Right lobe of liver (tissue), 6 donors: ENCODE measurements at places on chromosomes 2 and 18. TPM values are rescaled to one million over a fixed set of nuclear protein-coding genes. Genes with fewer than 3 reads are reported as not detected.

DNA sequence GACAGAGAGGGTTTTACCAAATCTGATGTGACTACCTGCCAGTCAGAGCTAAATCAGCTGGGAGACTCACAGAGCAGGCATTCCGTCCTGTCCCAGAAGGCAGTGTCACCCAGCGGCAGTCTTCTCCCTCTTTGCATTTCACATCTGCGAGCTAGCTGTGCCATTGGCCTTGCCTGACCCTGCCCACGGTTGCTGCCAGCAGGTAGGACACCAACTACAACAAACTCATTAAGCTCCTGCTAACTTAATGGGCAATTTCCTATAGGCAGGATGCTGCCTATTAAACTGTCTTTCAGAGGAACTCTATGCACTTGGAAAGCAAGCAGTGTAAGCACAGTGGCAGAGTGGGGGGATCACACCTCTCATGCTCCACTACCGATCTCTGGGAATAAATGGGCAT, 116.4 kb upstream of the CAPN13 start:
- no peak for DNase-seq

DNA sequence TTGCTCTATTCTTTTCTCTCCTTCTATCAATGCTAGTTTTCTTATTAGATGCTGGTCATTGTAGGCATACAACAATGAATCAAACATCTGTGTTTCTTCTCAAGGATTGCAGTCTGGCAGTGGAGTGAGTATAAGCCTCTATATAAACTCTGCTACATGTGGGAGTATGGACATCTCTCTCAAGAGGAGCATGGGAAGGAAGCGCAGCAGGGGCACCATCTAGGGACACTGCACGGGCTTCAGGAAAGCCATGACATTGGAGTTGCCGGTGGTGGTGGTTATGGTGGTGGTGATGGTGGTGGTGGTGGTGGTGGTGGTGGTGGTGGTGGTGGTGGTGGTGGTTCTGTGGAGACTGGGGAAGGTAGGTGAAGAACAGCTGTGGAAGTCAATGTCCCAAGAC, 462.6 kb downstream of the RNF144A start:
- no peak for DNase-seq

DNA sequence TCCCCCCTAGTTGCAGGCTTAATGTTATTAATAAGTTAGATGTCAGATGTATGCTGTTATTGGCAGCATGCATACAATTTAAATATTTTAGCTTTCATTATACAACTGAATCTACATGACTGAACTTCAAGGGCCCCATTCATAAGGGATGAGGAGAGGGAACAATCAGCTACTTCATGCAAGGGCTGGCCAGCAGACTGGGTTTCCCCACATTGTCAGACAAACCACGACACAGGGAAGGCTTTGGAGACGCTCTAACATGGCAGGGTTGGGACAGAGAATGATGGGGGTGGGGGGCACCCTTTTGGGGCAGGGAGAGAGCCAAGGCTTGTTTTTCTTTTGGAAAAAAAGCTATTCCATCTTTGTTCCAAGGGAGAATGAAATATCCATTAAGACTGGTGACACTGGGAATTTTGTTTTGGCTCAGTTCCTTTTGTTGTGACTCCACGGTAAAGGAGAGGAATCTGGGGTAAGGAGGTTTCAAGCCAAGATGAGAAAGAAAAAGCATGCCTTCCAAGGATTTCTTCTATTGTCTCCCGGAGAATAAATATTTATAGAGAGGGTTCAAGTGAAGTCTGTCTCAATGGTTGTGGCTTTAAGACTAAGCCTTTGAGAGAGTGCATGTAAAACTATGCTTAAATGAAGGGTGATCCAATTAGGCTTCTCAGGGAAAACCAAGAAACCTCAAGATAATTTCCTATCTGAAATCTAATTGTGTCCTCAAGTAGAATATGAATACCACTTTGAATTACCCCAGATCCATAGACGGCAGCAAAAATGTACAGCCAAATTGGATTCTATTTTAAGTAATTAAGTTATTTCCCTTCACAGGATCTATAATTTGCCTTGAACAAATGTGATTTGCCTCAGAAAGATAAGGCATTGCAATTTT, 5.4 kb downstream of the CXCR4 start:
- DNase-seq: no peak

GRCh38 chr2:164032995-164033394, 297.2 kb upstream of the FIGN start:
- no peak for DNase-seq

- no peak for DNase-seq
Observed at GRCh38 chr2:118549503-118549902, 297.9 kb downstream of the EN1 start.

Gene TGFBRAP1
- total RNA-seq: 5.9 TPM

DNA sequence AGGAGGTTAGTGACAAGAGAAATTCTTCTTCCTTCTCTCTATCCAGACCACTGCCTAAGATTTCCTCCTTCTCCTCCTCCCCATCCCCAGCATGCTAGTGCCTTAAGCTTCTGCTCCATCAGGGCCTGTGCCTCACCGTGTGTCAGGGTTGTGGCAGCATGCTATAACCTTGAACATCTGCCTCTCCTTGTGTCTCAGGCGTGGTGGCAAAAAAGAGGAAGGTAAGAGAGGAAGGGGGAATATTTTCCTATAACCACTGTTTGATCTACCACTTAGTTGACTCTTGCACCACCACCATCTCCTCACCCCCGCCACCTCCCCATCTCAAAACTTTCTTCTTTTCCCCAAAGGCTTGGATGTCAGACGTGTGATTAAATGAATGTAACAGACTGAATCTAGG, 38.3 kb upstream of the PEX13 start:
- no peak for DNase-seq

DNA sequence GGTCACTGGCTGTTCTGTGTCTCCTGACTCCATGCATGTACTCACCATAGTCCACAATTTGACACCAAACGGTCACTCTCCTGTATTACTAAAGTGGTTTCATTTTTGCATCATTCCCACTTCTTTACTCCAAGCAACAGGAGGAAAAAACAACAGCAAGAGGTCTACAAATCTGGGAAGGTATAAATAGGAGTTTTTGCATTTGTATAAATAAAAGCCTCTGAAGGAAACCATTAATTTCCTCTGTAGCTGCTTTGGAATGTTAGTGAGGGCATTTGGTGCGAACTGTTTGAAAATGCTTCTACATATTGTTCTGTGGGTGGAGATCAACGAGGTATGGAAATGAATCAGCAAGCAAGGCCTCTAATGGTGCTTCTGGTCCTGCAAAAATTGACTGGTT, 148.5 kb upstream of the DLX2 start:
- DNase-seq: no peak

- DNase-seq: no peak
Observed at GRCh38 chr2:173831312-173832229, 133.6 kb downstream of the SP3 start.

DNA sequence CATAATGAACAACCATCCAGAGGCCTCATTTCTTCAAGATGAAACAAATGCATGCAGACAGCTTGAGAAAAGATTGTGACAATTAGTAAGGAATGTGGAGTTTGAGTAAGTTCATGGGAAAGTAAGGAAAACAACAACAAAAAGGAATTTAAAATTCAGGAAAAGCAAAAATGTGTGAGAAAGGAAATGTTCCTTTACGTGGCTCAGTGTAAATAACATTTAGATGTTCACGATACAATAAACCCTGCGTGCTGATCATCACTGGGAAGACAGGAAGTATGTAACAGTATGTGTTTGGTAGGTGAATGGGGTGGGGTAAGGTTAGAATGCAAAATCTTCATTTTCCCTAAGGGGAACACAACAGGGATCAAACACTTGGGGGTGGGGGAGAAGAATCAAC, 72.7 kb downstream of the TRIP12 start:
- no peak for DNase-seq

Gene UGT1A5
- total RNA-seq: 1.5 TPM

Gene SCYGR4
- total RNA-seq: not detected

Gene HES6
- 3.5 TPM for total RNA-seq

- no peak for DNase-seq
Observed at GRCh38 chr2:233481368-233482142, 85.0 kb downstream of the USP40 start.

DNA sequence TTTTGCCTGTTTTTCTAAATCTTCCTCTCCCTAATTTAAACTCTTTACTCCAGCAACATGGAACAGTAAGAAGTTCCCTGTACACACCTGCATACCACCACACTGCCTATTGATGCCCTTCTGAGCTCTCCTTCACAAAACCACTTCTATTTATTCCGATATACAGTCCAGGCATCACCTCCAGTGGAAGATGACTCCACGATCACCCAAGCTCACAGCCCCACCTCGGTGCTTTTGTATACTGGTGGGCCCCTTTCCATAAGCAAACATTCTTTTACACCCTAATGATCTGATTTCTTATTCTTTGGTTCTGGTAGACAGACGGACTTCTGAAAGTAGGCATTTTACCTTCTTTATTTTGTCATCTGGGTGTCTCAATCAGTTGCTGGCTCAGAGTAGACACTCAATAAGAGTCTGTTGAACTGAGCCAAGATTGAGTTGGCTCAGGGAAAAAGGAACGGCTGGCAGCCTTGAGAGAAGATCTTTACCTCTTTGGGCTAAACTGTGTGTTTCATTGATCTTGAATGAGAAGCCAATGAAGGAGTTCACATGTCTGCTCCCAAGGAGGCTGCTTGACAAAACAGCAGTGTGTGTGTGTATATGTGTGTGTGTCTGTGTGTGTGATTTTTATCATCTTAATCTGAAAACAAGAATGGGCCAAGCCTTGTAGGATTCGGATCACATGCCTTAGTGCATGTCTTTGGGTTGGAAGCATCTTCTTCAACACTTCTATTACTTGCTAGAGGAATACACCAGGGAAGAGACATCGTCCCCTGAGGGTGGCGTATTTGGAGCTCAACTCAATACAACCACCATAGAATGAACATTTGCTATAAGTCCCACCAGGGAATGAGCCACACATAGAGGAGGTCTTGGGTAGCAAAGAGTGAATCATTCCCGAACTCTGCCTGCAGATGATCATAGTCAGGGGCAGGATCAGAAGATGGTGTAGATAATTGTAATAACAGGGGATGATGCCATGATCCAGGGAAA, 341.8 kb downstream of the CYRIA start:
- DNase-seq: no peak

- DNase-seq: peak; percentile 76
Observed at GRCh38 chr2:231696004-231696367, 12.3 kb upstream of the PTMA start.

Gene POMC
- 1.6 TPM for total RNA-seq

DNA sequence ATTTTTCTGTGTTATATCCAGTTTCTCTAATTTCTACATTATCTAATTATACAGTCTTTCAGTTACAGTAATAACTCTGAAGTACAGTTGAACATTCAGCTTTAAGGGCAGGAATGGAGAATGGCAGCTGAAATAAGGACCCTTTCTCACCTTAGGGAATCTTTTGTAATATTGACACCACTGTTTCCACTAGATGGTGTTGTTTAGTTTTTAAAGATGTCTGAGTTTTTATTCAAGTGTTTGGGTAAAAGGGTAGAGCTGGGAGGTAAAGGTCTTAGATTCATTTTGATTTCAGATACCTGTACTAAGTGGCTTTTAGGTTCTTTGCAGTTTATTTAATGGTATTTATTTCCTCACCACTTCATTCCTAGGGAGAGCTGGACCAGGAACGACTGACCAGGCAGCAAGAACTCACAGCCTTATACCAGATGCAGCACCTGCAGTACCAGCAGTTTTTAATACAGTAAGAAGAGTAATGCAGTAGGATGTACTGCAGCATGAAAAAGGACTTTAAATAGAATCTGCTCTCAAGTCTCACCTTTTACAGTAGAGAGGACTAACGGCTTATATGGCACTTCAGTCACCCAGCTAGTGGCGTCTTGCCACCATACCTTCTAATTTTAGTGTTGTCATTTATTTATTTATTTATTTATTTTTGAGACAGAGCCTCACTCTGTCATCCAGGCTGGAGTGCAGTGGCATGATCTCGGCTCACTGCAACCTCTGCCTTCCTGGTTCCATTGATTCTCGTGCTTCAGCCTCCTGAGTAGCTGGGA, 33.2 kb upstream of the KCNJ13 start:
- DNase-seq: no peak

Gene RAD51AP2
- total RNA-seq: 0.31 TPM

Gene SOX11
- total RNA-seq: not detected

Gene NMUR1
- 0.37 TPM for total RNA-seq
